Activated CD8-positive, alpha-beta memory T cell treated with anti-CD3 and anti-CD28 coated beads for 48 hours (primary cell): ENCODE measurements at places on chromosomes 13 and 19.

DNA sequence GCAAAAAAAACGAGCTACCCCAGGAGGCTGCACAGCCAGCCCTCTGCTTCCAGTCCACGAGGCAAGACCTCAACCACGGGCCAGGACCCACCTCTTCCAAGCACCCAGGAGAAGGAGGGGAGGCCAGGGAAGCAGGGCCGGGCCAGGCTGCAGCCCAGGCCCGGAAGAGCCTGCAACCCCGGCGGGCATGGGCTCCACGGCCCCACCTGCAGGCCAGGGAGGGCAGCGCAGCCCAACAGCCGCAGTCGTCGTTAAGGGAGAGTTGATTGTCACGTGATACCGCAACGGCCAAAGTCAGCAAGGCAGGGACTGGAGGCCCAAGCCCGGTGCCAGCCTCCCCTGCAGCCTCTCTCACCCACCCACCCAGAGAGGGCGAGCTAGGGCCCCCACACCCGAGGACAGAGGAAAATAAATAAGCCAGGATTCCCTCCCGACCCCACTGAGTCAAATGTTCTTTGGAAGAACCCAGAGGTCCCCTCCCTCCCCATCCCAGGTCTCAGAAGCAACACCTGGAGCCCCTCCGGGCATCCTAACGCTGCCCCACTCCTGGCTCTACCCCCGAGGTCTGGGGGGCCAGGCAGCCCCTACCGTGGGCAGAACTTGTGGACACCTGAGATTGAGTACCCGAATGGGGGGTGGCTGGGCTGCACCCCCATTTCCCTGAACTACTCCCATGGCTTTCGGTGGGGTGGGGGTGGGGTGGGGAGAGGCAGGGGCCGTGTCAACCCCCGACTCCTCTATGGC, 5.2 kb upstream of the REXO1 start:
- peak; percentile 68 for DNase-seq

DNA sequence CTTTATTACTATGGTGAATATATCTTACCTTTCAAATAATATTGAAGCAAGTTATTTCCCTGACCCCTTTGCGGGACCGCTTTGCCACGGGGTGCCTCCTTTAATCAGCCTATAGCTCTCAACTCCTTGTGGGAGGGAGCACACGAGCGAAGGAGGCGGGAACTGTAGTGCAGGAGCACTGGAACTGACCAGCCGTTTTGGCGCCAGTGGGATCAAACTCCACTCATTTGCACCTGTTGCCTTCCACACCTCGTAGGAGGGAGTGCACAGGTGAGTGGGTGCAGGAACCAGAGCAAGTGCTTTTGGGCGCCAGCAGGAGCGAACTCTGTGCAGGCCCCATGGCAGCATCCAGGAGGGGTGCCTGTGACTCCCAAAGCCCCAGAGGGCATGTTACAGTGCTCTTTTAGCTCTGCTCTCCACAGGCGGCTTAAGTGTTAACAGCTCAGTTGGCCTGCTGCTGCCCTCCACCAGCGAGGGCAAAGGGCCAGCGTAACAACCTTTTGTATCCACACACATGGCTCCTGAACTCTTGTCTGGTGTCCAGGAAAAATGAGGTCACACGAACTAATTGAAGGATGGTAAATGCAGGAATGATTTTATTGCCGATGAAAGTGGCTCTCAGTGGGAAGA, 206.9 kb downstream of the GGACT start:
- DNase-seq: no peak

DNA sequence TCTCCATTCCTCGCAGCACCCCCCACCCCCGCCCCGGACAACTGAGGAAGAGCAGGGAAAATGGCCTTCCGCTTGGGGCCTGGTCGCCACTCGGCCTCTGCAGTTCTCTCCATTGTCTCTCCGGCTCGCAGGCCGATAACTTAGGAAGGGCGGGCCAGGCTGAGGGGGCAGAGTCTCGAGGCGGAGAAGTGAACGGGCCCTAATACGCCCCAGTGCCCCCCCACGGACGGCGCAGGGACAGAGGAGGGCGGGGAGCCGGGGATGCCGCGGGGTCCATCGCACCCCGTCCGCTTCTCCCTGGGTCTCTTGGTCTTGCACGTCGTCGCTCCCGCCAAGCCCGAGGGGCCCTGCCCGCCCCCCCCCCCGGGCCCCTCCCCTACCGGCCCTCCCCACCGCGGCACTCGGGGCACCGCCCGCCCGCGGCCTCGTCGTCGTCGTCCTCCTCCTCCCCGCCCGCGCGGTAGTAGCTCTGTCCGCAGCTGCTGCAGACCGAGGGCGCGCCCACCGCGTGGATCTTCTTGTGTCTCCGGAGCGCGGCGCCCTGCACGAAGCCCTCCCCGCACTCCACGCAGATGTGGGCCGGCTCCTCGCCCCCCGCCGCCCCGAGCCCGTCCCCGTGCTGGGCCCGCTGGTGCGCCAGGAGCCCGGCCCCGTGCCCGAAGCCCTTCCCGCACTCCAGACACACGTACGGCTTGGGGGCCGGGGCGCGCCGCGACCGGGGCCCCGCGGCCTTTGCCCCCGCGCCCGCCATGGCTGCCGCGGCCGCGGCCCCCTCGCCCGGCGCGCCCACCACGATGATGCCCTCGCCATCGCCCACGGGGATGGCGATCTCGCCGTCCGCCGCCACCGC, 33.2 kb downstream of the ZNF787 start:
- no peak for DNase-seq

- DNase-seq: no peak
These were observed 246.1 kb downstream of the NDFIP2 start for GRCh38 chr13:79727086-79727485.
